ENCODE measurements at places on chromosomes 5 and 9.

- peak; percentile 31 for DNase-seq
Observed at GRCh38 chr5:151772029-151772845, 483 bp downstream of the G3BP1 start.

DNA sequence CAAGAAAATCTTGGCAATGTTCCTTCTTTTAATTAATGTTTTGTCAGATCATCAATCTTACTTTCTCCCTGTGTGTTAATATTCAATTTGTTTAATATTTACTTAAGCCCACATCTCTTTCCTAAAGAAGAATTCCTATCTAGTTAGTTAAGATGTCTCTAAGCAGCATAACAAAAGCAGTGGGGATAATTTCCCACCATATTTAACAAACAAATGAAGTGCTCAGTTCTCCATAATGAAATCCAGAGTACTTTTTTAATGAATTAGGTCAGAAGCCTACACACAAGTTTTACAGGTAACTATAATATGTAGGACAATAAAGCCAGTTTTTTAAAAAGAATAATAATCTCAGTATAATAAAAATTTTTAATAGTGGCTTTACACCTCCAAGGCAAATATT, 1918.8 kb downstream of the EFNA5 start:
- no peak for DNase-seq

DNA sequence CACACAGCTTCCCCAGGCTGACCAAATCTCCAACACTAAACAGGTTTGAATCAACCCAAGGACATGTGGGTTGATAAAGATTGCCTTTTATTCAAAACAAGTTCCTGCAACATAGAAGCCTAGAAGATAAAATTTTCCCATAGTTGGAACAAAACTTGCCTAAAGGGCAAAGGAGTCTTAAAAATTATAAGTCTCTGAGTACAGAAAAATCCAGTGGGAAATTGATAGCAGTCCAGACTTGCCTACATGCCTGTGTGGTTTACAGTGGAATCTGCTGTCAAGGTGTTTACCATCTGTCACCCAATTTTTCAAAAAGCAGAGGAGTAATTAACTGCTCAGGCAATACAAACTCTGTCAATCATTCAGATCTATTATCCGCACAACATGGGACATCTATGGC, 168.2 kb downstream of the PPP2R2B start:
- DNase-seq, result no peak

DNA sequence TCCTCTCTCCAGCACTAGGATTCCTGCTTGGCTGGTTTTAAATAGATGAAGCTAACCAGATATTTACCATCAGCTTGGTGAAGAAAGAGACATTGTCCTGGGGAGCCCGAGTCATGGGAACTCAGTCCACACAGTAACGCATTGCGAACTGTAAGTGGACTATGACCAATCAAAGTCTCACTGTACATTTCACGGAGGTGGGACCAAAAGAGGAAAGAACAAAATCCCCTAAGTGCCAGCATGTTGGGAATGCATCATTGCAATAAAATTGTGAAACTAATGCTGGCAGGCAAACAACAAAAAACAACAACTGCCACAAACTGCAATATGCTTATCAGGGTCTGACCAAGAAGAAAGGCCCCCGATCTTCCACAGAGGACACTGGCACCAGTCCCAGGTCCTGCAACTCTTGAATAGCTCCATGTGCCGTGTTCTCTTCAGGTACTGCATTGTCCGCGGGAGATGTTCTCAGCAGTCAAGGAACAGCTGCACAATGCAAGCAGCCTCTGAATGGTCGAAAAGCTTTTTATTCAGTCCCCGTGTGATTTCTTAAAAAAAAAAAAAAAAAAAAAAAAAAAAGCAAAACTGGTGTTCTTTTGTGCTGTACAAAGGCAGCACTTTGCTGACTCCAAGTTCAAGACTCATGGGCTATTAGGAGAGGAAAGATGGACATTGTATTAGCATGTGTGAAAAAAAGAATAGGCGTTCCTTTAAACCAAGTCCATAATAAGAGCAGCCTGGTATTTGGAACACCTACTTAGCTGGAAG, 38.1 kb downstream of the SEMA6A start:
- no peak for DNase-seq

DNA sequence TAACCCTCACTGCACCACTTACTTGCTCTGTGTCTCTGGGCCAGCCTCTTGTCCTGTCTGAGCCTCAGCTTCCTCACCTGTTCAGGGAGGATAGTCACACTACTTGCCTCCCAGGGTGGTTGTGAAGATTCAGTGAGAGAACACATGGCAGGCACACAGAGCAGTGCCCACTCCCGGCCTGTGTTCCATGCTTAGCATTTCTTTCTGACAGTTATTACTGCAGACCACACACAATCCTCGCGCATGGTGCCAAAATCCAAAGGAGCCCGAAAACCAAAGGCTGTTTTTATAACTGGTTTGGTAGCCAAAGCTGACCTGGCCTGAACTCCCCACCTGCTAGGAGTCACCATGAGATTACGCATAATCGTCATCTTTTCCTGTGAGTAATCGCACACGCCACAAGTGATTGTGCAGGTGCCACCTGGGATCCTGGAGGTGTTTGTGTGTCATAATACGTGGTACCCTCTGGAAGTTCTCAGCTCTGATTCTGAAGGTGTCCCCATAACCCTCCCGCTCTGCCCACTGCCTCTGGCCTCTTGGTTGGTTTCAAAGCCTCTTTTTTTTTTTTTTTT, 84.6 kb upstream of the FBXW11 start:
- DNase-seq, result no peak

- DNase-seq, result no peak
Observed at GRCh38 chr5:82975812-82976211, 101.4 kb downstream of the TMEM167A start.

DNA sequence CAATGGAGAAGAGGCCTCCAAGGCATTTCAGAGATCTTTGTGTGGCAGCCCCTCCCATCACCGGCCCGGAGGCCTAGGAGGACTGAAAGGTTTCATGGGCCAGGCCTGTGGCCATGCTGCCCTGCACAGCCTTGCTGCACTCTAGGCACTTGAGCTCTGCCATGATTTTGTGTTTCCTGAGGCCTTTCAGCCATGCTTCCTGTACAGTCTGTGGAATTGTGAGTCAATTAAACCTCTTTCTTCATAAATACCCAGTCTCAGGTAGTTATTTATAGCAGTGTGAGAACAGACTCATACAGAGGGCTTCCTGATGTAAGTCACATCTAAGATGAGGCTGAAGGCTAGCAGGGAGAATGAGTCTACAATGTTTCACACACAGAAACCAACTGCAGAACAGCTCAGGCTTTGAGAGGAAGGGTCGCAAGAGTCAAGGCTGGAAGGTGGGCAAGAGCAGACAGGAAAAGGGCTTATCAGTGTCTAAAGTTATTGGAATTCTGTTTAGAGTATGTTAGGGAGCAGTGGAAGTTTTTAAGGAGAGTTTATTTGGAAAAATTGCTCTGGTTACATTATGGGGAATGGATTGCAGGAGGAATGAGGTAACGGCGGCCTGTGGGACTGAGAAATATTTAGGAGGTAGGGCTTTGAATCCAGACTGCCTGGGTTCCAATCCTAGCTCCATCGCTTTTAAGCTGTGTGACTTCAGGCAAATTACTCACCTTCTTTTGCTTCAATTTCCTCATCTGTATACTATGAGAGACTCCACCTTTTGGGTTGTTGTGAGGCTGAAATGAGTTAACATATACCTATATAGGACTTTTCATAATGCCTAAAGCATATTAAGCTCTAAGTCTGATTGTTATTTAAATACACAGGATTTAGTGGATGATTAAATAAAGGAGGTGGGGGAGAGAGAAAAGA, 291.2 kb downstream of the CWC27 start:
- peak; percentile 70 for DNase-seq

All from fibroblast of skin of back (primary cell).